ENCODE measurements at places on chromosomes 16 and 17. TPM values are rescaled to one million over a fixed set of nuclear protein-coding genes. Genes with fewer than 3 reads are reported as not detected.
A peak's percentile ranks its signal among the peaks of the same experiment; 100 is the strongest.

The CCDC200 gene
- total RNA-seq: not detected

- no peak for DNase-seq
Measured at GRCh38 chr17:10875430-10875851, 37.6 kb upstream of the PIRT start.

- DNase-seq: no peak
Measured at GRCh38 chr17:36942631-36943125, 5.4 kb downstream of the LHX1 start.

DNA sequence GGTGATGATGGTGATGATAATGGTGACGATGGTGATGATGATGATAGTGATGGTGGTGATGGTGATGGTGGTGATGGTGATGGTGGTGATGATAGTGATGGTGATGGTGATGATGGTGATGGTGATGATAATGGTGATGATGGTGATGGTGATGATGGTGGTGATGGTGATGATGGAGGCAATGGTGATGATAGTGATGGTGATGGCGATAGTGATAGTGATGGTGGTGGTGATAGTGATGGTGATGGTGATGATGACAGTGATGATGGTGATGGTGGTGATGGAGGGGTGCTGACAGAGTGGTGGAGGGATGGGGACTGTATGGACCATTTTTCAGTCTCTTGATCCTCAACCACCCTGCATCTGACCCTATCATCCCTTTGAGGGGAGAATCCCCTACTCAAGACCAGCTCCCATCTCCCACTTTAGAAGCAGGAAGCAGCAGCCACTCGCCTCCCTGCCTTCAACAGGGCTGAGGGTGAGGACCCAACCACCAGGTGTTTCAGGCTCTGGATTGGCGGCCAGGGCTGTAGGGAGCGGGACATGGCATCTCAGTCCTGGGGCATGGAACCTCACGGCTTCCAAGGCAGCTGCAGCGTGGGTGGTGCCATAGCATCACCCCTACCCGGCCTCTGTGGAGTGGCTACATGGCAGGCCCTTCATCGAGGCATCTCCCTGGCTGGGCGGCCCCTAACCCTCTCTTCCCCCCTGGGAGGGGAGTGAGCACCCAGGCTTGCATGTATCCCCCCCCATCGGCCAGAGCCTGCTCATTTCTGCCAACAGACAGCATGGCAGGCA lies 4.5 kb downstream of the FSCN2 start:
- no peak for DNase-seq

DNA sequence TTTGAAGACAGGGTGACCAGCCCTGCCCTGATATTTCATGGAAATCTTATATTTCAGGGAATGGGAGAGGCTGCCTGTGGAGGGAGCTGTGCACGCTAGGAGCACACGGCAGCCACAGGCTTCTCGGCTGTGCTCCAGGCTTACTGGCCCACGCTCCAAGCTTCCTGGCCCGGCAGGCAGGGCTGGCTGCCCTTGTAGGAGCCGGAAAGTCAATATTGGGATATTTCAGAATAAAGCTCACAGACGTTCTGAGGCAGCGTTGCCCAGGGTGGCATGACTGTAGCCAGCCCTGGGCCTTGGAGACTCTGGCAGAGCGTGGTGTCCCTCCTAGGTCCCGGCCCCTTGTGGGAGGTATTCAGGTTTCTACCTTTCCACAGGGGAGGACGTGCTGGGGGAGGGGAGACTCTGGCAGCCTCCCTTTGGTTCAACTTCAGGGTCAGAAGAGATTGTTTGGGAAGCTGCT lies 95.6 kb downstream of the NPIPB11 start:
- DNase-seq: no peak

The CDRT15L2 gene
- not detected for total RNA-seq

GRCh38 chr17:18967916-18968315 lies 16.0 kb downstream of the SLC5A10 start:
- DNase-seq: peak; percentile 55

DNA sequence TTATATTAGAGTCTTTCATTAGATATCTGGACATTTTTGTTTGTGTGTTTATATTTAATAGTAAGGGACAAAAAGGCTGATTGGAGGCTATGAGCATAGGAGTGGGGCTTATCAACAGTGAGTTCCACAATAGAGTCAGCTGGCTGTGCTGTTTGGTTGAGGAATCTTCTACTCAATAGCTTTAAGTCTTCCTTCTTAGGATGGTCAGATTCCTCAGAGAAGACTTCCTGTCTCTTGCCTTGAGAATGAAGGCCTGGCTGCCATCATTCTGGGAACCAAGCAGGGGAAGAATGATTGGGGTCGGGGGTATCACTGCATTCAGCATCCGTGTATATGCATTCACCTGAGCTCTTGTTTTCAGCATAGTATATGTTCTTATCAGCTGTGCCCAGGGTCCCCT lies 31.9 kb upstream of the ABCC11 start:
- DNase-seq: no peak

DNA sequence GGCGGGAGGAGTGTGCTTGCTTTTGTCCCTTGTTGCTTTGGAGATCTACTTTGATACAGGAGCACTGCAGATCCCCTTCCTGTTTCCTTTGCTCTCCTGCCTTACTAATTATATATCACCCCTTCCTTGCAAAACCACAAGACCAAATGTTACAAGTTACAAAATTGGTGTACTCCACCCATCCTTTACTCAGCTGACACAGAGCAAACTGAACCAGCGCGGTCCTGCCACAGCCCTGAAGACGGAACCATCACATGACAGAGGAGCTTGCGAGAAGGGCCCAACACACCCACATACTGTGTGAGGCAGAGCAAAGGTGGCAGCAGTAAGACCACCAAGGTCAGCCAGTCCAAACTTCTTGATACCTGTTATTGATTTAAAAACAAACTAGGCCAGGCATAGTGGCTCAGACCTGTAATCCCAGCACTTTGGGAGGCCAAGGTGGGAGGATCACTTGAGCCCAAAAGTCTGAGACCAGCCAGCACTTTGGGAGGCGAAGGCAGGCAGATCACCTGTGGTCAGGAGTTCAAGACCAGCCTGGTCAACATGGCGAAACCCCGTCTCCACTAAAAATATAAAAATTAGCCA lies 33.2 kb downstream of the CYTH1 start:
- peak; percentile 86 for DNase-seq

GRCh38 chr17:17354560-17355349 lies 51.6 kb downstream of the NT5M start:
- peak; percentile 26 for DNase-seq

The HSPB9 gene
- total RNA-seq: not detected

DNA sequence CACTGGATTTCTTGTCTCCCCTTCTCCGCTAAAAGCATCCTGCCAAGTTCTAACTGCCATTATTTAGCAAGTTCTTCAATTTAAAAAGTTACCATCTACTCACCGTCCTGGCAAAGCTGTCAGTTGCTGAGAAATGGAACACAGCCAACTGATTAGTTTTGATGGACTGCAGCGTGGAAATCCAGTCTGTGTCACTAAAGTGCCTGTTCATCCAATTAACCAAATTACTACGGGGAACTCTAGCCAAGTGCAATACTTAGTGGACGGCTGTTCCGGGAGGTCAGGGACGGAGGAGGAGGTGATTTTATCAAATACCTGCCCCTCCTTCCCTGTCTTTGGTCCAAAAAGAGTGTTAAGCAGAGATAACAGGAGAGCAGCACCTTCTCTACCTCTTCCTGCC lies 260.7 kb downstream of the MAF start:
- no peak for DNase-seq

The PABPN1L gene
- total RNA-seq: not detected

- DNase-seq: no peak
Measured at GRCh38 chr17:56948491-56948890, 12.4 kb downstream of the COIL start.

GRCh38 chr16:17374668-17375255 lies 96.0 kb downstream of the XYLT1 start:
- DNase-seq: no peak

The CDH3 gene
- total RNA-seq: 995 TPM

DNA sequence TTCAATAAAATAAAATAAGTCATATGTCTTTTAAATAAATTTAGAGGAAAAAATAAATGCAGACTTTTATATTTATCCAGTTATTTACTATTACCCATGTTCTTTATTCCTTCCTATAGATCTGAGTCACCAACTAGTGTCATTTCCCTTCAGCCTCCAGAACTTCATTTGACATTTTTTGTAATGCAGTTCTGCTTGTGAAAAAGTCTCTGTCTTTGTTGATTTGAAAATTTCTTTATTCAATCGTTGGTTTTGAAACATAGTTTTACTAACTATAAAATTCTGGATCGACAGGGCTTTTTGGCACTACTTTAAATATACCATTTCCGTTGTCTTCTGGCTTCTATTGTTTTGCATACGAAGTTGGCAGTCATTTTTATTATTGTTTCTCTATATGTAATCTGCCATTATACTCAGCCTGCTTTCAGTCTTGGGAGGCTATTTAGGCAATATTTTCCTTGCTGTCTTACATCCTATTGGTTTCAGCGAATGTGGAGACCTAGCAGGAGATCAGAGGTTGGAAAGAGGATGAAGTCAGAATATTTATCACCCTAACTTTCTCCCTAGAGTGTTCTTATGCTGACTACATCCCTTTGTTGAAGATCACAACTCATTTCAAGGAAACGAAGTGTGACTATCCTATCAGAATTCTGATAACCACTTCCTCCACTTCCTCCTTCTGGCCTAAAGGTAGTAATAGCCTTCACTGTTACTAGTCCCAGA lies 42.0 kb upstream of the SLC6A2 start:
- DNase-seq: no peak

All from mammary epithelial cell (primary cell).